ENCODE measurements at places on chromosomes 7 and 10. TPM values are rescaled to one million over a fixed set of nuclear protein-coding genes. Genes with fewer than 3 reads are reported as not detected.

Gene PHF14
- total RNA-seq, result 119 TPM

DNA sequence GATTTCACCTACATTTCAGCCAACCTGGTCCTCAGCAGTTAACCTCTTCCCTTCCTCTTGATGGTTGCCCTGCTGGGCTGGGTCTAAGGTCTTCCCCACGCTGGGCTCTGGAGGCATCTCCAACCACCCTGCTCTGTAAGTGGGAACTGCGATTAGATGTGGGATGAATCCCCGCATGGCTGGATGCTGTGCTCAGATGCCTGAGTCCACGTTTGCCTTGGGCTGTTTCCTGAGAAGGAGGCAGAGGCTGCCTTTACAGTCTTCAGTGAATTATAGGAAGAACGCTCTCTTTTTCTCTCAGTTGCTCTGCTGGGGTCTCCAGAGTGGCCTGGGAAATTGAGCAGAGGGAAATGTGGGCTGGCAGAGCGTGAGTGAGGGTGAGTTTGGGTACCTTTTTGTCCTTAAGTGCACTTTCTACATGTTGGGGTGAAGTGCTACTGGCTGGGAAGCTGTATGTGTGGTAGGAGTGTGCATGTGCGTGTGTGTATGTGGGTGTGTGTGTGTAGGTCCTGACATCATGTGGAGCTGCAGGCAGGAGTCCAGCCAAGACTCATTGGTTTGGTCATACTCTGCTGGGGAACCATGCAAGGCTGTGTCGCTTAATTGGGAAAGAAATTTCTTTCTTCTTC lies 1.5 kb downstream of the GIMAP8 start:
- DNase-seq, result no peak

Gene AKR1C1
- total RNA-seq, result 53.3 TPM

DNA sequence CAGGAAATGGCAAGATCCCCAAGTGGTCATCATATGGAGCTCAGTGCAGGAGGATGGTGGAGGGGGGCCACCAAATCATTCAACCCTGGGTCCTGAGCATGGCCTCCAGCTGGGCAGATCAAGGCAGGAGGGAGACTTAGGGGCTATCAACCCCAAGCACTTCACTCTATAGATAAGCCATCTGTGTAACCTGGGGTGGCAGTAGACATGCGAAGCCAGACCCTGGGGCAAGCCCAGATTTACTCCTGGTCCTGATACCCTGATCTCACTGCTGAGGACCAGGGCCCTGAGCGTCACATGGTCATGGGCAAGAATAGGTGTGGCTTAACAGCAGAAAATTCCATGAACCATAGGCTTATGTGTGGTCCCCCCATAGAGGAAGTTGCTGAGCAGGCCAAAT lies 173.0 kb upstream of the ADCY1 start:
- no peak for DNase-seq

Gene RADIL
- total RNA-seq, result 7.5 TPM

GRCh38 chr10:31153692-31154091 lies 122.0 kb upstream of the ZNF438 start:
- DNase-seq, result no peak

GRCh38 chr10:126833542-126833941 lies 71.7 kb upstream of the DOCK1 start:
- DNase-seq, result no peak

- no peak for DNase-seq
Measured at GRCh38 chr7:151313857-151314256, 27.8 kb upstream of the NUB1 start.

Gene NYAP1
- total RNA-seq, result 12.0 TPM

DNA sequence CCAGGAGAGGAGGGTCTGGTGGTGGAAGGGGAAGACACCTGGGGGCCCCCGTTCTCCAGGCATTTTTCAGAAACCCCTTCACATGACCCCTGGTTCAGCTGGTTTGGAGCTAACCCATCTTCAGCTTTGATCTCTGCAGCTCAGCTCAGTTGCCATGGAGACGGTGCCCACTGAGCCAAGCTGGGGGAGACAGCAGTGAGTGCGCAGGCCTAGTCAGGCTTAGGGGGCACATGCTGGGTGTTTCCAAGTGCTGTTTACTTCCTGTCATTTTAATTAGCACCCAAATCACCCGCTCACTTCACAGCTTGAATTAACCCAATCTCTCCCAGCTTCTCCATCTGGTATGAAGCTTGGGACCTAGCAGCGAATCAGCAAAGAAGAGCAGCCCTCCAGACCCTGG lies 9.0 kb downstream of the SPOCK2 start:
- DNase-seq, result peak; percentile 97
